ENCODE measurements at places on chromosomes 2 and 18.

- no peak for DNase-seq
These were observed 72.9 kb downstream of the KLF7 start for GRCh38 chr2:207092818-207093217.

GRCh38 chr2:61770746-61771145 is 83.1 kb downstream of the FAM161A start:
- no peak for DNase-seq

- DNase-seq: no peak
These were observed 323.4 kb upstream of the EPHA4 start for GRCh38 chr2:221895366-221896121.

DNA sequence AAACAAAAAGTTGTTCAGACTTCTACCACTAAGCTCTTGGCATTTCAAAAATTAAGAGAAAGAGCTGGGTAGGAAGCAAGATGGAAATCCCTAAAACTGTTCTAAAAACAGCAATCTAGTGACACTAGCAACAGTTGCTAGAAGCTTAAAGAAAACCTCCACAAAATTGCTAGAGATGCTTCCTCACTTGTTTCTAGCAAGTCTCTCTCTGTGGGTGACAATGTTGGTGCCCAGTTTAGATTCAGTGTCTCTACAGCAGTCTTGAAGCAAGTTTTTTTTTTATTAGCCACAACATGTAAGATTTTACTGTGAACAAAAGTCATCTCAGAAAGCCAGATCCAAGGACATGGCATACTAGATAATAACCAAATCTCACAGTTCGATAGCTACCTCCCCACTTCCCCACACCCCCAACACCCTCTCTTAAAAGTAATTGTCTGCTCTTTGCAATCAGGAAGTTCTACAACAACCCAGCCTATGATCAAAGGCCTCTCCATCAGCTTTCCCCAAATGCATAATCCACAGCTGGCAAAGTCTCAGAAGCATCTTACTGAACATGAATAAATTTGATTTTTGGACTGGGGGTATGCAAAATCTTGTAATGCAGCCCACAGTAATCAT is 70.0 kb downstream of the ANKRD44 start:
- DNase-seq: no peak

GRCh38 chr2:236177967-236178889 is 10.0 kb upstream of the GBX2 start:
- no peak for DNase-seq

GRCh38 chr2:39688181-39688580 is 22.5 kb downstream of the TMEM178A start:
- DNase-seq: no peak

DNA sequence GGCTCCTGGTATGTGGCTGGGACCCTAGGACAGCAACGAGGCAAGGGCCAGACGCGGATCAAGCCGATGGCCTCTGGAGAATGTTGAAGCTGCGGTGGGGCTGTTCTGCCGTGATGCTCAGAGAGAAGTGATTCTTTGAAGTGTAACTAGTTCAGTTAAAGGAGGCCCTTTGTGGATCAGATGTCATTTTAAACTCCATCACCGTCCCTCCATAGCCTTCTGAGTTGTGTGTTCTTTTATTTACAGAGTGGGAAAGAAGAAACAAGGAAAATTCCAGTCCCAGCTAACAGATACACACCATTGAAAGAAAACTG is 403 bp downstream of the PNO1 start:
- no peak for DNase-seq

DNA sequence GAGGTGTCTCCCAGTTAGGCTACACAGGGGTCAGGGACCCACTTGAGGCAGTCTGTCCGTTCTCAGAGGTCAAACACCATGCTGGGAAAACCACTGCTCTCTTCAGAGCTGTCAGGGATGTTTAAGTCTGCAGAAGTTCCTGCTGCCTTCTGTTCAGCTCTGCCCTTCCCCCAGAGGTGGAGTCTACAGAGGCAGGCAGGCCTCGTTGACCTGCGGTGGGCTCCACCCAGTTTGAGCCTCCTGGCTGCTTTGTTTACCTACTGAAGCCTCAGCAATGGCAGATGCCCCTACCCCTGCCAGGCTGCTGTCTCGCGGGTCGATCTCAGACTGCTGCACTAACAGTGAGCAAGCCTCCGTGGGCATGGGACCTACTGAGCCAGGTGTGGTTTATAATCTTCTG is 346.3 kb downstream of the CELF4 start:
- DNase-seq: no peak

- no peak for DNase-seq
These were observed 49.0 kb downstream of the VSNL1 start for GRCh38 chr2:17589406-17590035.

DNA sequence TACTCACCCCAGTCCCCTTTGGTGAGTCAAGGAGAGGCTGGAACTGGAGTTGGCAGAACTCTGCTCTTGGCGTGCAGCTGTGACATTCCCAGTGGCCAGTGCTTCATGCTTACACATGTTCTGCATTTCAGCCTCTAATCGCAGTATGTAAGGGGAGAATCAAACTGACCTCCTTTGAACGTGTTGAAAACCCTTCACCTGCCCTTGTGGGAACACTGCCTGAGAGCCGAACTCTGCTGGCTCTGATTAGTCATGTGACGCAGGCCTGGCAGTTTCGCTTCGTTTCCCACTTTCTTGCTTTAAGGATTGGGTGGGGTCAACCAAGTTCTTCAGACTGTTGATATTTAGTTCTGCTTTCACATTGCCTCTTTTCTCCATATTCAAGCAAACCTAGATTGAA is 173.8 kb upstream of the BCL2L11 start:
- DNase-seq: no peak

DNA sequence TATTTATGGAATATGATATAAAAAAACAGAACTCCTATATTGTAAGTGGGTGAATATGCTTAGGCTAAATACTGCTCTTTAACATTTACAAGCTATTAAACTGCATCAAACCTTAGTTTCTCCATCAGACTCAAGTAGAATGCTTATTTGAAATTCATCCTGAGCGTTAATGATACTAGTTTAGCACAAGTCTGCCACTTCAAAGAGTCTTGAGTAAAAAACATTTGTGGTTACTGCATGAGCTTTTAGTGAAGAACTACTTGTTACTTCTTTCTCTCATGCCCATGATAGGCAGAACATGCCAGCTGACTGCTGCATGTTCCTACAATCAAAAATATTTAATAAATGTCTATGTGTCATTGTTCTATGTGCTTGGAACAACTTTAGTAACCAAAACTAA is 12.1 kb downstream of the YES1 start:
- DNase-seq: no peak

DNA sequence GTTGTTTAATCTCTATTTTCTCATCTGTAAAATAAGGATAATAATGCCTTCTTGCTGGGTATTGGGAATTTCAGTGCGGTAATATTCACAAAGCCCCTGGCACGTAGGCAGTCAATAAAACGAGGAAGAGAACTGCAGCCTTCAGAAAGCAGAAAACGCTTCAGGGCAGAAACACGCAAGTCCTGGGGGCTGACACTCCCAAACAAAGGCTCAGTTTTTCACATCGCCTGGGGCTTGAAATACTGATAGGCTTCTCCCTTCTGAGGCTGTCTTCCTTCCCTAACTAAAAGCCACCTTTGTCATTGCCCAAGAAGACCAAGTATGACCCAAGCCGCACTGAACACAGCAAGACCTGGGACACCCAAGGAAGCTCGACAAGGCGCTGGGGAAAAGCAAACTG is 32.4 kb downstream of the TMEM177 start:
- no peak for DNase-seq

DNA sequence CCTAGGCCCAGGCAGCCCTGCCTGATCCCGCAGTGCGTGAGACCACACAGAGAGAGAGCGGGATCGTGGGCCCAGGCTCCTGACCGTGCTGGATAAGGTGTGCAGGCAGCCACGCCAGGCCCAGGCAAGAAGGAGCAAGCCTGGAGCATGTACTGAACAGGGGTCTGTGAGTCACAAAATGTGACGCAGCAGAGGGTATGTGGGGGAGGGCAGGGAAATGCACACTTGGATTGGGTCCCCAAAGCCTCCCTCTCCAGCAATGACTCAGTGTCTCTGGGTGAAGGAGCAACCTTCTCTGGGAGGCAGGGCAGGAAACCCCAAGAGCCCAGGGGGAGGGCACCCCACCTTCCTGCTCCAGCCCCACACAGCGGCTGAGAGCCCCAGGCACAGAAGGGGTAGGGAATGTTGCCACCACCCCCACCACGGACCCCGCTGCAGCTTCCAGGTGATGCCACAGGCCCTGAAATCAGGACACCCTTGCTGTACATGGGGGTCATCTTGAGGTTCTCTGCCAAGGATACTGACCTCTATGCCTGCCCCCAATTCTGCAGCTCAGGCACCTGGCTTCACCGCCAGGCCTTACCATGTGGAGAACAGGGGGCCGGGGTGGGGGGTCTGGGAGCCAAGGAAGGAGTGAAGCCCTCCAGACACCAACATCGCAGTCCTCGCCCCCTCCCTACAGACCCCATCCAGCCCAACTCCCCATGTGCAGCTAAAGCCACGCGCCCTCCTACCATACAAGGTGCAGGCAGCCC is 1.3 kb upstream of the GPC1 start:
- DNase-seq: no peak

DNA sequence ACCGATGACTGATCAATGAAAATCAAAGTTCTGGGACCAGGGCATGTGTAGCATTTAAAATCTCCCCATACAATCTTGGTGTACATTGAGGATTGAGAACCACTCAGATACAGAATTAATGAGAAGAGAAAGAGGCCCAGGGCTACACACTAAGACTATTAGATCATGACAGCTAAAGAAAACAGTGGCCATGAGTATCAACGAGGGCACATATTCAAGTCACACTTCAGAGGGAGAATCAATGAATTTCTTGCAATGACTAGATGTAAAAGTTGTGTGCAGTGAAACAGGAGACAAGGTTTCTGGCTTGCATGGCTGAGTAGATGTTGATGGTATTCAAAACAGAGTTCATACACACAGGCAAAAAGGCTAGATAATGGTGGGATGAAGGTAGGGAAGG is 29.1 kb downstream of the METTL8 start:
- no peak for DNase-seq

All from activated CD8-positive, alpha-beta memory T cell treated with anti-CD3 and anti-CD28 coated beads for 1 hour (primary cell).